Endothelial cell of umbilical vein (primary cell): ENCODE measurements at places on chromosomes 7 and 10. TPM values are rescaled to one million over a fixed set of nuclear protein-coding genes. Genes with fewer than 3 reads are reported as not detected.

Gene OGDH
- total RNA-seq, result 81.4 and 88.9 TPM in 2 replicates

Gene STAM
- total RNA-seq, result 20.0 and 20.6 TPM in 2 replicates

Gene INMT
- not detected in 2 replicates for total RNA-seq

Gene ZNF33A
- total RNA-seq, result 13.2 and 14.5 TPM in 2 replicates

Gene LMTK2
- 13.8 and 16.6 TPM in 2 replicates for total RNA-seq

Gene ABHD11
- 13.3 and 19.0 TPM in 2 replicates for total RNA-seq

Gene HTR5A
- total RNA-seq, result not detected in 2 replicates

Gene NAT16
- not detected in 2 replicates for total RNA-seq

Gene BAG3
- total RNA-seq, result 65.4 and 66.7 TPM in 2 replicates

Gene STEAP2
- total RNA-seq, result 4.2 and 4.6 TPM in 2 replicates

Gene HTR7
- total RNA-seq, result 0.09 and 0.22 TPM in 2 replicates

Gene CDNF
- 0.58 and 0.99 TPM in 2 replicates for total RNA-seq

Gene DBF4
- total RNA-seq, result 35.8 and 39.7 TPM in 2 replicates

Gene GATA3
- 30.9 and 33.0 TPM in 2 replicates for total RNA-seq

Gene CTNNA3
- not detected in 2 replicates for total RNA-seq

Gene CFAP69
- total RNA-seq, result 2.9 and 4.4 TPM in 2 replicates
